CD4-positive, alpha-beta T cell treated with Interleukin-4 for 1 hour (primary cell): ENCODE measurements at places on chromosomes 7 and 10.

- no peak for DNase-seq
Observed at GRCh38 chr7:104958371-104958865, 55.6 kb upstream of the KMT2E start.

GRCh38 chr7:106597751-106598546 lies 63.0 kb downstream of the CCDC71L start:
- DNase-seq, result no peak

GRCh38 chr10:80613466-80614170 lies 75.9 kb downstream of the SH2D4B start:
- no peak for DNase-seq

- DNase-seq, result no peak
Observed at GRCh38 chr10:115171392-115171960, 78.3 kb downstream of the ATRNL1 start.

DNA sequence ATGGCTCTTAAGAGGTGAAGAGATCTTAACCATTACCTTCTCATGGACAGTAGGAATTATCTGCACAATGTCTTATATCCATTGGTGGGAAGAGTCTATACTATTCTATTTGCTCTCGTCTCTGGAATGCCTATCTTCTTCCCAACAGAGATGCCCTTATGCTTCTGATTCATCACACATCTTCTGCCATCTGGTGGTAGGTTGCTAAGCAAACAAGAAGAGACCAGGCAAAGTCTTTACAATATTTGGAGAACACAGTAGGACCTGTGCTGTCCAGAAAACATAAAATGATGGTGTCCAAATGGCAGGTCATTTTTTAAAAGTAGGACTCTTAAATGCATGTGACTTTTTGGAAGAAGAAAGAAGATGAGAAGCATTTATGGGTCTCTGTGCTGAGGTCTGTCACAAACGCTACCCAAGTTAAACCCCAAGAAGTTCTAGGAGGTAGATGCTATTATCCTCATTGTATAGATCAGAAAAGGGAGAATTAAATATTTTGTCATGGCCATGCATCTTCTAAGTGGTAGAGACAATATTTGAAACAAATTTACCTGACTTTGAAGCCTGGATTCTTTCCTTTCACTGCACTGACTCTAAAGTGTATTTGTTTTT lies 67.8 kb upstream of the NXPH1 start:
- DNase-seq, result no peak

DNA sequence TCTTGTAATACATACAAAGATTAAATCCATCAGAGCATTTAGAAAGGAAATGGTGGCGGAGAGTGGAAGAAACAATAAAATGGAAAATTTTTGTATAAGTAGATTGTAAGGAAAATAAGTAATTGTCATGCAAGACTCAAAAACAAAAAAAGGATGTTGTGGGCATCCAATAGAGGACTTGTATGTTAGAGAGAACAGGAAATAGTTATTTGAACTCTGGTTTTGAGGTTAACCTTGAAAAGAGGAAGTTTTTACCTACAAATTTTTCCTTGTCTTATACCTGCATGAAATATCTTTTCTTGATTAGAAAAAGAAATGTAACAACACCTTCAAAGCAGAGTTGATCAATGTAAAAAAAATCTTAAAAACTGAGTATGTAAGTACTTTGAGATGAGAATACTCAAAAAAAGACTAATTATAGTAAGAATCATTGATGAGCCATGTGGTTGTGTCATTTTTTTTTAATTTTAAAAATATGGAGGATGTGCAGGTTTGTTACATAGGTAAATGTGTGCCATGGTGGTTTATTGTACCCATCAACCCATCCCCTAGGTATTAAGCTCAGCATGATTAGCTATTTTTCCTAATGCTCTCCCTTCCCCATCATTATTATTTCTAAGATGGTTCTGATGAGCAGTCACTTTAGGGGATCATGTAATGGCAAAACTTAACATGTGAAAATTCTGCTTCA lies 11.9 kb downstream of the TMEM106B start:
- DNase-seq, result peak; percentile 55

- DNase-seq, result peak; percentile 45
Observed at GRCh38 chr10:19815731-19816410, 361 bp upstream of the PLXDC2 start.

GRCh38 chr10:23694446-23694920 lies 255.6 kb downstream of the OTUD1 start:
- no peak for DNase-seq

DNA sequence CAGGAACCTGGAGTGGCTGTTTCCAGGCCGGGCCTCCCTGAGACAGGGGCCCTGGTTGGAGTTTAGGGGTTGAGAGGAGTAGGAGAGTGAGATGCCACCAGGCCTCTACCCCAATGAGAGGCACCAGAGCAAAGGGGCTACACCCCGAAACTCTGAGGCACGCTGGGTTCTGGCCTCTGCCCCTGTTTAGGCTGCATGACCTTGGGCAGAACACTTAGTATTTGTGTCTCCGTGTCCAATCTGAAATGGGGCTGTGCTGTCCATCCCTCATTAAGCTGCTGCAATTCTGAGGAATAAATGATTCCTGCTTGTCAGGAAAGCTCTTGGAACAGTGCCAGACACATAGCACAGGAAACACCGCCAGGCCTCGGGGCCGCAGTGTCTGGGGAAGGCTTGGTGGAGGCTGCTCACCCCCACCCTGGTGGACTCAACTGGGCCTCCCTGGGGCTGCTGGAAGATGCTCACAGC lies 40.5 kb upstream of the SAMD8 start:
- DNase-seq, result no peak

GRCh38 chr10:131081376-131081775 lies 230.1 kb downstream of the TCERG1L start:
- no peak for DNase-seq

DNA sequence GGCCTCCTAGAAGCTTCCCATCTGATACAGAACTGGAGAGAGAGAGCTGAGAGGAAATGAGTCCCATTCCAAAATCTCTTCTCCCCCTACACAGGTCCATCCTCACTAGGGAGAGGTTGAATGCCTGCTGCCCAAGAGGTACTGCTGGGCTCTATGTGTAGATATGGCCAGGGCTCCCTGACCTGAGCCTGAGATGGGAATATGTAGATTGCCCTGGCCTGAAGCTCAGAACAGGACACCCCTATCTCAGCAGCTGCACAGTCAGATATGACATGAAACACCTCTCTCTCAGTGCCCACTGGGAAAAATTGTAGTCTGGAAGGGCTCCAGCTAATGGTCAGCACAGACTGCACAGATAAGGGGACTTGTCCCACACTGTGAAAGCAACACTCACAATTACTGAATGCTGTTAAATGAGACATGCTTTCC lies 3.1 kb upstream of the IFIT1B start:
- DNase-seq, result no peak

GRCh38 chr10:59362144-59362958 lies at the start of gene FAM13C:
Gene FAM13C (minus strand): TSS chr10:59362549. CDS start chr10:59362460, 89 bp downstream.
- DNase-seq, result no peak

DNA sequence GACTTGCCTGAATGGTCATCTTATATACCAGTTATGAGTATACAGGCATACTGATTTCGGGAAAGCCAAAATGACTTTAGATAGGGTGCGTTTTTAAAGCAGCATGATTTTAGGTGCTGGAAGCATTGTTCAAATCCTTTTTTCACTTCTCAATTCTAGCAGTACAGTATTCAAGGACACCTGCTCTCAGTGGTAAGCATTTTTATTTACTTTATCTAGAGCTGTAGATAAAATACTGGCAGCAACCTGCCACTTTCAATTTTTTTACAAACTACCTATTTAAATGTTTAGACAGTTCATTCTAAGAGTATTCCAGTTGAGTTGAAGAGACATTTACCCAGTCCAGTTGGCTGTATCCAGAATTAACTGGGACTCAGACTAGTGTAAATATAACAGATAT lies 33.6 kb downstream of the TMEM106B start:
- DNase-seq, result no peak

GRCh38 chr7:43278088-43278644 lies 165.7 kb downstream of the HECW1 start:
- no peak for DNase-seq
